ENCODE measurements at places on chromosomes 6 and 20.

- H3K4me3 ChIP-seq, result no peak overlapping the region
- DNase-seq, result no peak
- H3K27me3 ChIP-seq, result no peaks in the 10 kb centered on the region
- peaks cover 27% of the 10 kb centered on the region for H3K36me3 ChIP-seq
- H3K4me1 ChIP-seq, result peaks cover 3% of the 10 kb centered on the region
Measured at GRCh38 chr6:135458051-135458450, 39.5 kb downstream of the AHI1 start.

GRCh38 chr6:89464295-89464694, 31.3 kb downstream of the ANKRD6 start:
- H3K4me1 ChIP-seq, result peaks cover 8% of the 10 kb centered on the region
- H3K36me3 ChIP-seq, result no peaks in the 10 kb centered on the region
- no peaks in the 10 kb centered on the region for H3K27me3 ChIP-seq
- H3K27ac ChIP-seq, result no peak overlapping the region

GRCh38 chr6:40577672-40578071, 9.5 kb downstream of the LRFN2 start:
- H3K36me3 ChIP-seq, result no peaks in the 10 kb centered on the region
- H3K4me3 ChIP-seq, result no peak overlapping the region
- H3K4me1 ChIP-seq, result no peaks in the 10 kb centered on the region
- no peak overlapping the region for H3K27ac ChIP-seq
- H3K27me3 ChIP-seq, result peaks cover 67% of the 10 kb centered on the region

- no peaks in the 10 kb centered on the region for H3K36me3 ChIP-seq
- H3K27me3 ChIP-seq, result no peaks in the 10 kb centered on the region
- no peak overlapping the region for H3K27ac ChIP-seq
Measured at GRCh38 chr6:122048570-122048969, 350.9 kb upstream of the HSF2 start.

- DNase-seq, result no peak
- H3K4me1 ChIP-seq, result peaks cover 55% of the 10 kb centered on the region
- H3K4me3 ChIP-seq, result no peak overlapping the region
Measured at GRCh38 chr20:9200620-9201019, 131.7 kb downstream of the PLCB4 start.

GRCh38 chr6:13261464-13261994, 66.8 kb downstream of the TBC1D7 start:
- H3K27me3 ChIP-seq, result no peaks in the 10 kb centered on the region
- no peak for DNase-seq
- peaks cover 11% of the 10 kb centered on the region for H3K36me3 ChIP-seq
- H3K27ac ChIP-seq, result no peak overlapping the region

- H3K27ac ChIP-seq, result no peak overlapping the region
- H3K4me3 ChIP-seq, result no peak overlapping the region
- H3K4me1 ChIP-seq, result peaks cover 23% of the 10 kb centered on the region
- no peaks in the 10 kb centered on the region for H3K36me3 ChIP-seq
Measured at GRCh38 chr6:89989742-89990141, 95.5 kb downstream of the GJA10 start.

GRCh38 chr6:157531169-157531985, 150.4 kb downstream of the ZDHHC14 start:
- H3K27ac ChIP-seq, result no peak overlapping the region
- no peaks in the 10 kb centered on the region for H3K27me3 ChIP-seq
- H3K4me3 ChIP-seq, result no peak overlapping the region
- H3K36me3 ChIP-seq, result no peaks in the 10 kb centered on the region

- H3K36me3 ChIP-seq, result no peaks in the 10 kb centered on the region
- peaks cover 6% of the 10 kb centered on the region for H3K4me1 ChIP-seq
- H3K27ac ChIP-seq, result no peak overlapping the region
- no peak for DNase-seq
Measured at GRCh38 chr6:11852061-11852651, 73.6 kb upstream of the ADTRP start.

DNA sequence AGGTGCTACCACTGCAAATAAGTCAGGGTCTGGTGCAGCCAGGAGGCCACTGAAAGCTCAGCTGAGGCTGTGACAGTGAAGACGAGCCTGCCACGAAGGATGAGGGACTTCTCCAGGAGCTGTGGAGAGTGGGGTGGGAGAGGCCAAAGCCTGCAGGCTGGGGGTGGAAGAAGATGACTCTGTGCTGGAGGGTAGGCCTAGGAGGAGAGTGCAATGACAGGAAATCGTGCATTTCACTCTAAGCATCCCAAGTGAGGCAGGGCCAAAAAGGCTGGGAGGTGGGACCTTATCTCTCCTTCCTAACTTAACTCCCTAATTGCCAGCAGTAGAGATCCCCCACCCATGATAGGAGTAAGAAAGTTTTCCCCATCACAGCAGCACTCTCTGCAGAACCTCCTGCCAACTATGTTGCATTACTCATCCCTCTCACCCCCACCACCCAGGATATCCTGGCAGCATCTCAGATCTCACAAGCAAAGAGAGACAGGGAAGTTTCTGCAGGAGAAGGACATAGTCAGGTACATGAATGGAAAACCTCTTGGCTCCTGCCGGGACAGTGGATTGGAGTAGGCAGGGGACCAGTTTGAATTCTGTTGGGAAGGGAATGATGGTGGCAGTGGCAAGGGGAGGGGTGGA, 466.2 kb downstream of the CDH26 start:
- H3K36me3 ChIP-seq, result no peaks in the 10 kb centered on the region
- H3K27me3 ChIP-seq, result peaks cover 6% of the 10 kb centered on the region
- H3K27ac ChIP-seq, result no peak overlapping the region

DNA sequence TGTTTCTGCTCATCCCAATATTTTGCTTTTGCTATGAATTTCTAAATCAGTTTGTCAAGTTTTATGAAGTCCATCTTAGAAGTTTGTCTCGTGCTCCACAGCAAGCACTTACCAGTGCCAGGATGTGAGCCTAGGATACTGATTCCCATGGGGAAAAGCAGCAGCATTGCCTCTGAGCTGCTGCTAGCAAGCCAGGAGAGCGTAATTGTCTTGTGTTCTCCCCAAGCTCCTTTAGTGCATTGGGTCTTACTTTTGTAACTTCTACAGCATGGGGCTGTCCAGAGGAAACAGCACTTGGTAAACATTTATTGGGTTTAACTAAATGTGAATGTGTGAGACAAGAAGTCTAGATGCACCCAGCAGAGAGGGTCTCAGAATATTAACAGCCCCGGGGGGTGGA, 76.1 kb downstream of the RNF182 start:
- no peaks in the 10 kb centered on the region for H3K36me3 ChIP-seq
- H3K4me3 ChIP-seq, result no peak overlapping the region
- no peak overlapping the region for H3K27ac ChIP-seq
- peaks cover 52% of the 10 kb centered on the region for H3K27me3 ChIP-seq
- H3K4me1 ChIP-seq, result no peaks in the 10 kb centered on the region
- no peak for DNase-seq
